ENCODE measurements at places on chromosomes 2 and 18. TPM values are rescaled to one million over a fixed set of nuclear protein-coding genes. Genes with fewer than 3 reads are reported as not detected.

Gene COL6A3
- 0.72 TPM for total RNA-seq

Gene CFAP65
- total RNA-seq, result under 0.01 TPM

Gene AQP12A
- not detected for total RNA-seq

Gene ILKAP
- 21.0 TPM for total RNA-seq

Gene NAT8
- not detected for total RNA-seq

Gene ZSWIM2
- total RNA-seq, result not detected

Gene LPIN2
- total RNA-seq, result 5.1 TPM
